ENCODE measurements at places on chromosomes 7 and 10.

DNA sequence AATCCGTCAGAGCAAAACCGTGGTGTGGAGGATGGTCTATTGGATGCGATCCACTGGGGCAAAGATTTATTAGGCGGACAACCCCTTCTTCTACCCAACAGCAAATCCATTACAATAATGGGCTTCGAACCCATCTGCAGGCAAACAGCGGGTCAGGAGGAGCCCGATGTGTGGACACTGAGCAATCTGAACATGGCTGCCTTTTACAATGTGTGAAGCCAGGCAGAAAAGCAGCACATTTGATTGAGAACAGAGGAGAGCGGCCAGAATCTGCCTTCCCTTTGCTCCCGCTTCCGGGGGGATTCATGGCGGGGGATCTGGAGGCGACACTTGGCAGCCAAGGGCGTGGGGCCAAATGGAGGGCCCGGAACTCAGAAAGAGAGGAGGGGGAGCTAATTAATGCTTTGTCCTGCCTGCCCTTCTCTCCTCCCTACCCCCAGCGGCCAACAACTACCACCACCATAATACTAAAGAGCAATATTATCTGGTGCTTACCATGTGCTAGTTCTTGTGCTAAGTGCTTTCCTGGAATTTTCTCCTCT is 133.0 kb downstream of the EMX2 start:
- no peak for DNase-seq

DNA sequence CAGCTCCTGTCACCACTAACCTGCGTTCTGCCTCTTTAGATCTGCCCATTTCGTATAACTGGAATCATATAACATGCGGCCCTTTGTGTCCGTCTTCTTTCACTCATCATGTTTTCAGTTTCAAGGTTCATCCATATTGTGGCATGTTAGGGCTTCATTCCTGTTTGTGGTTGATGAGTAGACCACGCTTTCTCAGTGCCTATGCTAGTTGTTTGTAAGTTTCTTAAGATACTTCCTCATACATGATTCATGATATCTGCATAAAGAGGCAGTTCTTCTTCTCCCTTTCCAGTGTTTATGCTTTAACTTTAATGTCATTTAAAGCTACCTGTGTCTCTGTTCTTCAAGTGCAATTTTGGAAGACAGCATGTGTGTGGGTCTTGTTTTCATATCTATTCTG is 79.5 kb upstream of the FAM20C start:
- DNase-seq: no peak

DNA sequence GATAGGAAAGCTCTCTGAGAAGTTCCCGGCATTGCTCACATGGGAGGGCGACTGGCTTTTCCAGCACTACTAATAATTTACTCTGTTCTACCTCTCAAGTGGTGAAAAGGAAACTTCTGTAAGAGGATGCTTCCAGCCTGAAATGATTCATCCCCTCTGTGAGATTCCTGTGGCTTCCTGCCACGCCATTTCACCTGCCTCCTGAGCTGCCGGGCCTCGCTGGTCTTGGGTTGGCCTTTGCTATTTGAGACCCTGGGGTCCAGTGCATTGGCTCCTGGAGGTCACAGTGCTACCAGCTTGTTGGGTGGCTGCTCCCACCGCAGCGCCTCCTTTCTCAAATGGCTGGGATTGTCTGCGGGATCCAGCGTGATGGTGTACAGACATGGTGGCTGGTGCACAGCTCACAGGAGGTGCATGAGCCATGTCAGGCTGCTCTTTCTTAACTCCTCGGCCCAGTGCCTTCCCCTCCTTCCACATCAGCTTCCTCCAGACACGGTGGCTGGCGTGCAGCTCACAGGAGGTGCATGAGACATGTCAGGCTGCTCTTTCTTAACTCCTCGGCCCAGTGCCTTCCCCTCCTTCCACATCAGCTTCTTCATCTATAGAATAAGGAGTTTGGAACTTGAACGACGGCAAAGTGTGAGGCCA is 42.9 kb upstream of the PCBD1 start:
- no peak for DNase-seq

- no peak for DNase-seq
Measured at GRCh38 chr7:93923942-93924341, 2.4 kb downstream of the GNG11 start.

DNA sequence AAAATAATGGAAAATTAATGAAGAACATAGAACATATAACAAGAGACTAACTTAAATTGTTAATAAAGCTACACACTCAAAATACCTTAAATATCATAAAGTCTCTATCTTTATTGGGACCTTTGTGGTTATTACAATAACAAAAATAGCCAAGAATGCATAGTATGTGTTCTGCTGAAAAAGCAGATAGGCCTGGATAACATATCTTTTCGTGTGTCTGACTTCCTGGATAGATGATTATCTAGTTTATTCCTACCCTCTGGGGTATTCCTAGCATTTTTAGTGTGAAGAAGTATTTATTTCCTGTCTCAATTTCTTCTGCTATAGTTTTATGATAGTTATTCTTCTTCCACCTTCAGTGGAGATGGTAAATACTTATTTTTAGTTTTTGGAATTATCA is 36.5 kb downstream of the CALCR start:
- no peak for DNase-seq

DNA sequence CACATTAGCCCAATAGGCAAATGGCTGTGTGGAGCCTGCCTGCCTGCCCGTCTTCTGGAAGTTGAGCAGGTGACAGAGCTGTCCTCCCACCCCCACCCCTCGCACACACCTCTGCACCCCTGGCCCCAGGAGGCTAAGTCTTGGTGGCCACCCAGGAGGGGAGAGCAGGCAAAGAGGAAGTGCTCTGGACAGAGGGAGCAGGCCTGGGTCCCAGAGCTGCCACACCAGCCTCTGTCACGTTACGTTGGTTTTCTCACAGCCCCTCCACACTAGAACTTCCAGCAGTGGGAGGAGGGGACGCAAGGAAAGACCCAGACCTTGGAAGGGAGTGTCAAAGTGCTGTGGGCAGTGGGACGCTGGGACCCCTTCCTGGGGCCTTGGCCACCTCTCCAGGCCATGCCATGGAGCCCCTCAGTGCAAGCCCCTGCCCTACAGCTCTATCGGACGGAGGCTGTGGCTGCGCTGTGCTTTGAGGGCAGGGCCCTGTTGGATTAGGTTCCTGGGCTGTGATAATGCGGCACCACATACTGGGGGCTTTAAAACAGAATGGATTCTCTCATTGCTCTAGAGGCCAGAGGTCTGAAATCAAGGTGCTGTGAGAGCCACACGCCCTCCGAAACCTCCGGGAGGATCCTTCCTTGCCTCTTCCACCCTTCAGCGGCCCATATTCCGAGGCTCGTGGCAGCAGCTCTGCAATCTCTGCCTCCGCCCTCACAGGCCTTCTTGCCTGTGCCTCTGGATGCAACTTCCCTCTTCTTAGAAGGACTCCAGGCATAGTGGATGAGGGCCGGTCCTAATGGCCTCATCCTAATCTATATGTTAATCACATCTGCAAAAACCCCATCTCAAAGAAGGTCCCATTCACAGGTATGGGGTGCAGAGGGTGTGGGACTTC is 9.9 kb downstream of the PRKAG2 start:
- DNase-seq: no peak

GRCh38 chr10:45548068-45548467 is 124.5 kb downstream of the ZFAND4 start:
- DNase-seq: no peak

DNA sequence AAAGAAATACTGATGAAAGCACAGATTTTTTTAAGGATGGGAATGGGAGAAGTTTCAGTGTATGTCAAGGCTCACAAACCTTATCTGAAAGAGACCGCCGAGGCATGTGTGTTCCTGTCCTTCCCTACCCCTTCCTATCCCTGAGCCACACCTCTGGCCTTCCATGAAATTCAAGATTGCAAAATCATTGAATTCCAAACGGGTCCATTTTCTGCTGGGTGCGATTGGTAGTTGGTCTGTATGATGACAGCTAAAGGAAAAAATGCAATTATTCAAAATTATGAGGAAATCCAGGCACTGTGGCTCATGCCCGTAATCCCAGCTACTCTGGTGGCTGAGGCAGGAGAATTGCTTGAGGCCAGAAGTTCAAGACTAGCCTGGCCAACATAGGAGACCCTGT is 170.1 kb downstream of the ARHGAP12 start:
- no peak for DNase-seq

- no peak for DNase-seq
Measured at GRCh38 chr7:101916041-101916800, 98.8 kb downstream of the CUX1 start.

DNA sequence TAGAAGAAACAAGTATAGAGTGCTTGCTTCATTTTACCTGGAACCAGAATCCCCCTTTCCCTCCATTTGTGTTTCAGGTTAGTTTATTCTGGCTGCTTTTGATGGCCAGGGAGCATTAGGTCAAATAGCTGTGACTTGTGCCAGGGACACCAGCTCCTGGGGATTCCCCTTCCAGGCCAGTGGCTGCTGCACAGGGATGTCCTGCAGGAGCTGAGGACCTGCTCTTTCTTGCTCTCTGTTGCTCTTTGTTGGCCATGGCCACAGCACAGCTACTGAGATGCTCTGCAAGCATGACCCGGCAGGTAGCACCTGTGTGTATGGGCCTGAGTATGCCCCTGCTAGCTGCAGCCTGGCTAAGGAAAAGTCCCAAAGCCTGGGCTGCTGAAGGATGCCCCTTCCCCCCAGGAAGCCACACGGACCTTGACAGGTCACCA is 208.9 kb downstream of the EBF3 start:
- no peak for DNase-seq

Data from omental fat pad (tissue), 4 donors.